ENCODE measurements at places on chromosomes 13 and 19.

DNA sequence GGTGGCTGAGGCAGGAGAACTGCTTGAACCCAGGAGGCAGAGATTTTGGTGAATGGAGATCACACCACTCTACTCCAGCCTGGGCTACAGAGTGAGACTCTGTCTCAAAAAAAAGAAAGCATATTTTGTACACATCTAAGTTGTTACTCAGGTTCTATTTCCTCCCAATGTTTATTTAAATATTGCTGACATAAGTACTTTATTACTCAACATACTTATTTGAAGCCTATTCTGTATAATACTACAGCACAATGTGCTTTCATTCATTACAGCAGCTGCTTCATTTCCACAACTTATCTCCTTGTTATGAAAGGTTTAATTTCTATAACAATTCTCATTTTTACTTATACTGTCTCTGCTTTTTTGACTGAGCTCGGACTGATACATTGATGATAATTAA lies 495.7 kb downstream of the SLITRK1 start:
- no peak for DNase-seq

- DNase-seq, result no peak
Observed at GRCh38 chr19:33486936-33487811, 34.4 kb downstream of the PEPD start.

DNA sequence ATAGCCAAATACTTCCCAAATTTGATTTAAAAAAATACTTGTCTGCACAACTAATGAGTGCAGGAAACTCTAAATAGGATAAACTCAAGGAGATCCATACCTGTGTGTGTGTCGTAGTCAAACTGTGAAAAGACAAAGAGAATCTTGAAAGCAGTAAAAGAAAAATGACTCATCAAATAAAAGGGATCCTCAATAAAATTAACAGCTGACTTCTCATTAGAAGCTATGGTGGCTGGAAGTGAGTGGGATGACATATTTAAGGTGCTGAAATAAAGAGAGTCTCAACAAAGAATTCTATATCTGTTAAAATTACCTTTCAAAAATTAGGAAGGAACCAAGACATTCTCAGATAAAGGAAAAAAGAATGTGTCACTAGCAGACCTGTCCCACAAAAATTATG lies 13.7 kb downstream of the RNASEH2B start:
- DNase-seq, result no peak

DNA sequence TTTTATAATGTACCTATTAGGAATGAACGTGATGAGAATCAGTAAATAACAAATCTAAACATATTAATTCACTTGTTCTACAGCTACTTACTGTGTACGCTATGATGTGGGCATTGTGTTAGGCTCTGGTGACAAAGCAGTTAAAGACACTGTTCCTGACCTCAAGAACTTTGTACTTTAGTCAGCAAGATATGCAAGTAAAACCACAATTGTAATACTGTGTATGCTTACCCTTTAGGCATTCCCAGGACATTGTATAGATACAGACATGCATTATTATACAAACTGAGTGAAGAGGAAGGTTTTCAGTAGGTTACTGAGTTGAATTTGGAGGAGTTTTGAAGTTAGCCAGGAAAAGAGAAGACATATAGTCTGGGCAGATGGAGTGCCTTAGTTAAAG lies 435.8 kb downstream of the HS6ST3 start:
- no peak for DNase-seq

DNA sequence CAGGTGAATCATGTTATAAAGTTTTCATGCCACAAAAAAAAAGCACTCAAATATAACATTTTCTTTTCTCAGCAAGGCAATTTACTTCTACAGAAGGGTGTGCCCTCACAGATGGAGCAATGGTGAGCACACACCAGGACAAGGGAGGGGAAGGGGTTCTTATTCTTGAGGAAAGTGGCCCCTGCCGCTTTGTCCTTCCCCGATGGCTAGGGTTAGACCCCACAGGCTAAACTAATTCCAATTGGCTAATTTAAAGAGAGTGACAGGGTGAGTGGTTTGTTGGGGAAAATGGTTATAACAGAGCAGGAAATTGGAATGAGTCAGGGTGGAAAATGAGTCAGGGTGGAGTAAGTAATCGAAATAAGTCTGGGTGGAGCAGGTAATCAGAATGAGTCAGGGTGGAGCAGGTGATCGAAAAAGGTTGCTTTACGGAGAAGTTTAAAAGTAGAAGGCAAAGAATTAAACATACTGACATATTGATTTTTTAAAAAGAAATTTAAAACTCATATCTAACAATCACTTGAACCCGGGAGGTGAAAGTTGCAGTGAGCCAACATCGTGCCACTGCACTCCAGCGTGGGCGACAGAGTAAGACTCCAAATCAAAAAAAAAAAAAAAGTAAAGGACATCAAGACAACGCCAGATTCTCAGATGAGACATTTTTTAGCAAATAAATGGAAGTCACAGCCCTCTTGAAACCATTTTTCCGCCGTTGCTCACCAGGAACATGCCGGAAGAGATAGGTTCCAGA lies 813 bp downstream of the ZNF562 start:
- peak; percentile 13 for DNase-seq

DNA sequence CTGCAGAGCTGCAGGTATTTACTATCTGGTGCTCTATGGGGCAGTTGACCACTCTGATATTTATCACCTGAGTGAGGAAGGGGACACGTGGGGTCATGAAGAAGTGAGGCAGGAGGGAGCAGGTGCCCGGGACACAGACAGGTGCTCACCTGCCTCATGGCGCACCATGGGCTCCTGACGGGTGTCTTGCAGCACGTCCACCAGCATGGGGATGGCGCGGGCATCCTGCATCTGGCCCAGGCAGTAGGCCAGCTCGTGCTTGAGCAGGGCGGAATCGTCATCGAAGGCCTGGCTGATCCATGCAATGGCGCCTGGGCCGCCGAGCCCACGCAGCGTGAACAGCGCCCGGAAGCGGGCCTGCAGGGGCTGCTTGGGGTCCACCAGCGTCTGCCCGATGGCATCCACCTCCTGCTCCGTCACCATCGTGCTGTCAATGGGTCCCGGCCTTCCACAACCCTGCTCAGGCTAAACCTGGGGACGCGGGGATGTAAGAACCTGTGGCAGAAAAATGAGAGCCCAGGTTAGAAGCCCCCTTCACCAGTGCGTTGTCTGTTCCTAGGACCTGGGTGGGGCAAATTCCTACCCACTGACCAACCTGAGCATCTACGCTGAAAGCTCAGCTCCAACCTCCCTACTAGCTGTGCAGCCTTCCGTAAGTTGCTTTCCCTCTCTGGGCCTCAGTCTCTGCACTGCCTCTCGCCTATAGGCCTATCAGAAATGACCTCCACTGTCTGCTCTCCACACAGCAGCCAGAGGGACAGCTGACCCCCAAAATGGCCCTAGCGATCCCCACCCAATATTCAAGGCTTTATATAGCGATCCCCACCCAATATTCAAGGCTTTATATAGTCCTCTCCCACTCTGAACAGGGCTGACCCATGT lies 3.8 kb downstream of the DOHH start:
- no peak for DNase-seq

DNA sequence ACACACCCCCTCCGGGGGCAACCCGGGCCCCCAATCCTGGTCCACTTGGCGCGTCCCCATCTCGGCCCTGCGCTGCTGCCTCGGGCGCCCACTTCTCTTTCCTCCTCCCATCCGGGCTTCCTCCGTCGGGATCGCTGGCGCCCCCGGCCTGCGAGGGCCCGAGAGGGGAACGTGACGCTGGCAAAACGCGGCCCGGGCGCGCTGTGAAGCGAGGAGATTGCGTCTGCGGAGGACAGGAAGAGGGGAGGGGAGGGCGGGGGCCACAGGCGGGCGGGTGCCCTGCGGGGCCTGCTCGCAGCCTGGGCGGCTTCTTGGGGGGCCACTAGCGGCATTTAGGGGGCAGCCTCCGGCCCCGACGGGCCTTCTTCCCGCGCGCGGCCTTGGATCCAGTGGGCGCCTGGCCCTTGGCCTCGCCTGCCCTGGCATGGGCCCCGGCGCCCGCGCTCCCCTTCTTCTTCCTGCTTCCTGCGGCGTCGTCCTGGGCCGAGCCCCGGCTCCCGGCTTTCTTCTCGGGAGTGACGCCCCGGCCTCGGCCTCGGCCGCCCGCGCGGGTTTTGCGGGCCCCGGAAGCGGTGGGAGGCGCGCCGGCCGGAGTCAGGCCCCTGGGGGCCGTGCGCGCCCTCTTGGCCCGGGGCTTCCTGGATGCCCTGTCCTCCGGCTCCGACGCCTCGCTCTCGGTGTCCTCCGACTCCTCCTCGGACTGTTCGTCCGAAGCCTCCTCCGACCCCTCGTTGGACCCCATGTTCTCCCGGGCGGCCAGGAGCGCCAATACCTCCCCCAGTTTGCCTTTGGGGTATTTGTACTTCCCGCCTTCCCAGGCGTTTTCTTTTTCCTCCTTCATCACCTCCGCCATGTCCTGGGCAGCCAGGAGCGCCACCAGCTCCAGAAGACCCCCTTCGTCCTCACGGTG lies 2.2 kb downstream of the PNMA8B start:
- peak; percentile 42 for DNase-seq

GRCh38 chr19:16417660-16418596 lies 53.8 kb downstream of the EPS15L1 start:
- peak; percentile 70 for DNase-seq

DNA sequence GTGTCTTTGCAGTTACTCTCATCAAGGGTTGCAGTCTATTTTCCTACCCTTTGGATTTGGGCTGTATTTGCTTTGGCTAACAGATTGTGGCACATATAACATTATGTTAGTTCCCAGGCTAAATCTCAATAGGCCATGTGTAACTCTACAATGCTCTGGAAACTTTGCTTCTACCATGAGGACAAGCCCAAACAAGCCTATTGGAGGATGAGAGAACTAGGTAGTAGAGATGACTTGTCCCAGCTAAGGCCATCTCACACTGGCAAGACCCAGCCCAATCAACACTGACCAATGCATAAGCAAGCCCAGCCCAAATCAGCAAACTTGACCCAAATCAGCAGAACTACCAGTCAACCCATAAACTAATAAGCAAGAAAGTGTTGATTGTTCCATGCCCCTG lies 311.8 kb downstream of the NDFIP2 start:
- no peak for DNase-seq

DNA sequence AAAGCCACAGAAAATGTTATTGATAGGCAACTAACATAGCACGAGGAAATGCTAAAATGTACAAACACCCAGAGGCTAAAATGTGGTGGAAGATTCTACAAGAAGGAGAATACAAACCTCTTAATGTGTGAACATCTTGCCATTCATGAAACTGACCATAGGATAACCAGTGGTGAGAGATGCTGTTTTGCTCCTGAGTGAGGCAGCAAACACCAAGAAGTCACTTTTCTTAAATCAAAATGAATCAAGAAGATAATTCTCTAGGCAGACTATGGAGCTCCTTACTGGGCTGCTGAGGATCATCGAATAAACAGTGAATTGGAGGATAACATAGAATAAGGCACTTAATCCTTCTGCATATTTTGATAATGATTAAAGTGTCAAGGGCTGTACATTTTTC lies 375.4 kb upstream of the SLITRK6 start:
- DNase-seq, result no peak

DNA sequence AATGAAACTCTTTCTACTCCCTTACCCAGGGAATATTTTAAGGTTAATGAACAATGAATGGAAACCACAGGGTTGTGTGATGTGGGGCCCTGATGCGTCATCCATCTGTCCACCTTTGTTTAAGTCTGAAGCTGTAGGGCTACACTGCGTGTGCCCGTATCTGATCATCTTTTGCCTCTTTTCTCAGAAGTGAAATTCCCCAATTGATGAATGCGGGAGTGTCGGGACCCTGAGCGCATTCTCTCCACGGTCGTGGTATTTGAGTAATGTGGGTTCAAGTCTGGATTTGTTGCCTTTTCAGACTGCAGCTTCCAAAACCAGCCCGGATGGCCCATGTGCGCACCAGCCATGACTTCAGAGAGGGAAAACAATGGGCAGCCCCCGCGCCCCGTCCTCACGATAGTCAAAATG lies 112.3 kb downstream of the COL4A2 start:
- DNase-seq, result no peak

DNA sequence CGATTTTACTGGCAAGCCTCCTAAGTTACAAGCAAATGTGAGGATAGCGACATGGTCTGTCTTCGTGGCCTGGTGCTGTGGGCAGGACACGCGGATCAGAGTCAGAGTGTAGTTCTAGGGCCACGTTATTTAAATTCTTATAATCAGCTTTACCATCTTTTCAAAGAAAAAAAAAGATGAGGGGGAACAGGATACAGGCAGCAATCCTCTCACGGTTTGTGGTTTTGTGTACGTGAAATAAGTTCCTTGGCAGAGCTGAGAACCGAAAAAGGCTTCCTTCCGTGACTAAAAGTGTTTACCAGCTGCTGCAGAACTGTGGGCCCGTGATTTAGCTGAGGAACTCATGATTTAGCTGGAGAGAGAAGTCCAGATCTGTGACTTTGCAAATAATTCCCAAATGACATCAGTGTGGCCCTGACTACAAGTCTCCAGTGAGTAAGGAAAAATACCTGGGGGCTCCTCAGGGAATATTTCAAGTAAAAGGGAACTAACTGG lies 27.2 kb downstream of the RCBTB2 start:
- DNase-seq, result no peak

- DNase-seq, result no peak
Observed at GRCh38 chr19:15136234-15136954, 29.2 kb downstream of the SYDE1 start.

GRCh38 chr13:113209336-113209758 lies at the start of gene CUL4A:
Gene CUL4A, plus strand, starts transcription at chr13:113209613. Its CDS starts 15 bp downstream, at chr13:113209628.
- peak; percentile 78 for DNase-seq

DNA sequence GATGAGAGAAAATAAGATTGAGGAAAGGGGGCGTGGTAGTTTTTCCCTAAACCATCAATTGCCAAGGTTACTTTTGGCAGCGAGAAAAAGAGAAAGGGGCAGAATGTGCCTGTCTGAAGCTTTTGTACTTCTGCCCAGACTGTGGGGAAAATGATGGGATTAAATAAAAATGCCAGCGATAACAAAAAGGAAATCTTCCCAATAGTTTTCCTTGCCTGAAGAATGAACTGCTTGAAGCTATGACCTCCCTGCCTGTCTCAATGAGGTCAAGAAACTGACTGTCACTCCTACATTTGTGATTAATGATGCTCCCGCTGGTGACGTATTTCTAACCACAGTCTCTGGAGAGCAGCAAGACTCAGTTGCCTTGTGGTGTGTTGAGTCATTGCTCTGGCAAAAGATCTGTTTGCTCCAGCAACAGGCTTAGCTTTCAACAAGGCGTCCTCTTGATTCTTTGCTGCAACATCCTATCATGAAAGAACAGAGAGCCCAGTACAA lies 1051.5 kb downstream of the DIAPH3 start:
- no peak for DNase-seq
